ENCODE measurements at places on chromosomes 16 and 17. TPM values are rescaled to one million over a fixed set of nuclear protein-coding genes. Genes with fewer than 3 reads are reported as not detected.

Gene BMERB1
- 1.1 TPM for total RNA-seq

Gene PIK3R5
- not detected for total RNA-seq

Gene ABCC12
- not detected for total RNA-seq

Gene KRT31
- not detected for total RNA-seq

- DNase-seq: no peak
Measured at GRCh38 chr16:54123766-54124165, 162.8 kb downstream of the IRX3 start.

DNA sequence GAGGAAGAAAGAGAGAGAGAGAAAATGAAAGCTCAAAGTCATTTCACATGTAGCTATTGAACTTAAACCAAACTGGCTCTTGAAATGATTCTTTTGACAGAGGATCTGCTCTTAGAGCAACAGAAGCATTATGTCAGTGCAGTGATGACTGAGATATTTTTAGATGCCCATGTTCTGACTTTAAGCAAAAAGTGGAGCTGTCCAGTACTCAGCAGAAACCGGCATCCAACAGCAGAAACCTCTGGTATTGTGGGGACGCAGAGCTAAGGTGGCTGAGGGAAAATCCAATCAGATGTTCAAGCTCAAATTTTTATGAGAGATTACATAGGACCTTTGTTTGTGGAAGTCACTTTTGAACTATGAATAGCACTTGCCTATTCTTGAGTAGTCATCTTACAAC lies 69.8 kb upstream of the ANKFN1 start:
- no peak for DNase-seq

DNA sequence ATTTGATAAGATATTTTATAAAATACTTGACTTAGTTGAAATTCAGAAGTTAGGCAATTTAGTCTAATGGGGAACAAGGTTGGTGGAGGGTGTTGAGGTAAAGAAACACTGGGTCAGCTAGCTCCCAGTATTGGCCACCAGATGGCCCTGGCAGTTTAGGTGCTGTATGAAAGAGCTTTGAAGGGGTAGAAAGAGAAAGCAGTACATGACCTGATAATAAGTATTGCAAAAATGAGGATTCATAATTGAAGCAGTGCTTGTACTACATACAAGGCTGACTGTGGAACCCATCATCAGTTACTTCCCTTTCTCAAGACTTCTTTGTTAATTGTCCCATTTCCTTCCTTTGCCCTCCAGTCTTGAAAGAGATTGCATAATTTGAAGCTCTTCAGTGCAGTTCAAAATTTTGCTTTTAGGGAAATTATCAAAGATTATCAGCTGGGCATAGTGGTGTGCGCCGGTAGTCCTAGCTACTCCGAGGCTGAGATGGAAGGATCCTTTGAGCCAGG lies 29.4 kb downstream of the TANC2 start:
- peak; percentile 54 for DNase-seq

- no peak for DNase-seq
Measured at GRCh38 chr17:20267459-20267842, 199.9 kb downstream of the LGALS9B start.

DNA sequence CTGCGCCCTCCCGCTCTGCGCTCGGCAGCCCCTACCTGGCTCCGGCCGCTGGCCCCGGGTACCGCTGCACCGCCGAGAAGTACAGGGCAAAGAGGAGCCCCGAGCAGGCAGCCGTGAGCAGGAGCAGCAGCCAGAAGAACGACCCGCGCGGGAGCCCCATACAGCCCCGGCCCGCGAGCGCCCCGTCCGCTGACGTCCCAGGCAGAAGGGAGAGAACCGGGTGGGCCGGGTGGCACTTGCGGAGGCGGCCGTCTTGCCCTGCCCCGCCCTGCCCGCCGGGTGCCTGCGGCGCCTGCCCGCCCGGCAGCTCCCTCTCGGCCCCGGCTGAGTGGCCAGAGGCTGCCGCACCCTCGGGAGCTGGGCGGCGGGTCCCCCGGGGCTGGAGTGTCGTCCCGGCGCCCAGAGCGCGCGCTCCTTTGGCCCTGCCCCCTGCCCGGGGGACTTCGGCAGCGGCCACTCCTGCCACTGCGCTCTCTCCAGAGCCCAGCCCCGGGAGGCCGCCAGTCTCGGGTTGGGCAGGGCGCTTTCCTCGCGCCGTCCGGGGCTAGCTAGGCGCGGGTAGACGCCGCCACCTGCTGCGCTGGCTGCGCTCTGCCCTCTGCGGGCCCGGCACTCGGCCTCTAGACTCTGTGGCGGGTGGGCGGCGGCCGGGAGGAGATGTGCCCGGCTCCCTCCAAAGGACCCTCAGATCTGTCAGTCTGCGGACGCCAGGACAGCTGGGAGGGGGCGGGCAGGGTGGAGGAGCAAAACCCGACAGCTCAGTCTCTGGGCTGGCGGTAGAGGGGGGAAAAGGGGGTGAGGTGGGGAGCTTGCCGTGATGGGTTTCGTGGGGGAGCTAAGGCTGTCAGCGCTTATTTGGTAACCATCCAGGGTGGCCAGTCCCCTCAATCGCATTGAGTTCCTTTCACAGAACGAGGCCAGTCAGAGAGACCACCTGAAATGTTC lies at the start of gene ST6GALNAC2:
ST6GALNAC2 (minus strand) TSS at position 212 of the 945 bp plus-strand sequence; CDS start at position 160, 52 bp downstream.
- DNase-seq: peak; percentile 75

DNA sequence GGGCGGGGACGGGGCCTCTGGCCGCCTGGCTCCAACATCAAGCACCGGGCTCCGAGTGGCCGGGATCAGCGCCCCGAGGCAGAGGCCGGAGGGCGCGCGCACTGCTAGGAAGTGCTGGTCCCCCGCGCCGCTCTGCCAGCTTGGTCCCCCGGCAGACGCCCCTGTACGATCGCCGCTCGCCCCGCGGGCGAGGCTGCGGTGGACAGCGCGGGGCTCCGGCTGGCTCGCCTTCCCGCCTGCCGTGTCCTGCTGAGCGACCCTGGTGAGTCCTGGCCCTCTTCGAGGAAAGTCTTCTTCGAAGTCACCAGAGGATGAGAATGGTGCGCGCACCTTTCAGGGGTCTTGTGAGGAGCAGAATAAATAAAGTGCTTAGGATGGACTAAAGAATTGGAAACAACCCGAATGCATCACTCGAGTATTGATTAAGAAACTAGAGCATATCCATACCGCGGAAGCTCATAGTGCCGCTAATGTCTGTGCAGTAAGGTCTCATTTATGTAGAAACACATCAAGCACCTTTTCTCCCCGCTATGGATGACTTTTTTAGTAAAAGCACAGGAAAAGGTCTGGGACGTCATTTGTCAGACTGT lies 392 bp downstream of the ZNF213 start:
- no peak for DNase-seq

- DNase-seq: peak; percentile 58
Measured at GRCh38 chr17:36124879-36125824, 21.5 kb downstream of the CCL4 start.

GRCh38 chr16:56478281-56479049 lies 27.1 kb downstream of the OGFOD1 start:
- DNase-seq: no peak

DNA sequence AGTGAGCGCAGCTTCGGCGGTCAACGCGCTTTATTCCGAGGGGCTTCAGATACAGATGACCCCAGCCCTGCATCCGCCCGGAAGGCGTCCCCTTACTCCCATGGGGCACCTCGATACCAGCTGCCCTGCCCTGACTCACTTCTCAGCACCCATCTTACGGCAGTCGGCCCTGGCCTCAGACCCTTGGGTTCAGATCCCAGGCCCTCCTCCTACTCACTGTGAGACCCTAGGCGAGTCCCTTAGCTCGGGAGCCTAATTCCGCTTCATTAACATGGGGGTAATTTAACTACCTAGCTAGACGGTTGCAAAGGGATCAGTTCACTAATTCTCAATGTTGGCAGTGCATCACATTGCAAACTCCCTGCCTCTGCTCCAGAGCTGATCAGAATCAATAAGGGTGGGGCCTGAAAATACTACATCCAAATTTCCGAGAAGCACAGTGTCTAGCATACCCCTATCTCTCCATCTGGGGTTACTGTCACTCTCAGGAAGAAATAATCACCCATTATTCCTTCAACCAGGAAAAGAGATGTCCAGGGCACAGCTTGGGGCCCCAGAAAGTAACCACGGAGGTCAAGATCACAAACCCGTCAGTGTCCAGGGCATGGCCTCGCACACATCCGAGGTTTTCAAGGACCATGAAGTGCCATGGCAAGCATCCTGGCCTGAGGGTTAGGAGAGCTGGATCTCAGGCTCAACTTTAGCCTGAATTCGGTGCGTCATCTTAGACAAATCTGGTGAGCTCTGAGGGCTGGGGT lies 415 bp upstream of the FLOT2 start:
- no peak for DNase-seq

GRCh38 chr17:33858682-33859081 lies 396.4 kb upstream of the CCL2 start:
- DNase-seq: no peak

- DNase-seq: no peak
Measured at GRCh38 chr17:15051933-15052332, 213.2 kb downstream of the PMP22 start.

DNA sequence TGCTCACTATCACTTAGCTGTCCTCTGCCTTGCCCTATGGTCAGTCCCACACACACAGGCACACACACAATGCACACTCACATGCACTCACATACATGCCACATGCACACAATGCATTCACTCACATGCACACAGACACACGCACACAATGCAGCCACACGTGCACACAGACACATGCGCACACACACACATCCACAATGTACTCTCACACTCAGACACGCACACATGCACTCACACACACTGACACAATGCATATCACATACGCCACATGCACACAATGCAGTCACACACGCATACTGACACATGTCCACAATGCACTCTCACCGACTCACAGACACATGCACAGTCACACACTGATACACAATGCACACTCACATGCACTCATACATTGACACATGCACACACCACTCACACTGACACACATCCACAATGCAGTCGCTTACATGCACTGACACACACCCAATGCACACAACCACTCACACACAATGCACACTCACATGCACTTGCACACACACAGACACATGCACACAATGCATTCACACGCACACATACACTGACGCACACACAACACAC lies 99.7 kb downstream of the ENGASE start:
- no peak for DNase-seq

GRCh38 chr16:11501632-11502031 lies 85.1 kb downstream of the LITAF start:
- DNase-seq: no peak

GRCh38 chr17:82006468-82007227 lies 16.0 kb downstream of the CENPX start:
- DNase-seq: no peak

DNA sequence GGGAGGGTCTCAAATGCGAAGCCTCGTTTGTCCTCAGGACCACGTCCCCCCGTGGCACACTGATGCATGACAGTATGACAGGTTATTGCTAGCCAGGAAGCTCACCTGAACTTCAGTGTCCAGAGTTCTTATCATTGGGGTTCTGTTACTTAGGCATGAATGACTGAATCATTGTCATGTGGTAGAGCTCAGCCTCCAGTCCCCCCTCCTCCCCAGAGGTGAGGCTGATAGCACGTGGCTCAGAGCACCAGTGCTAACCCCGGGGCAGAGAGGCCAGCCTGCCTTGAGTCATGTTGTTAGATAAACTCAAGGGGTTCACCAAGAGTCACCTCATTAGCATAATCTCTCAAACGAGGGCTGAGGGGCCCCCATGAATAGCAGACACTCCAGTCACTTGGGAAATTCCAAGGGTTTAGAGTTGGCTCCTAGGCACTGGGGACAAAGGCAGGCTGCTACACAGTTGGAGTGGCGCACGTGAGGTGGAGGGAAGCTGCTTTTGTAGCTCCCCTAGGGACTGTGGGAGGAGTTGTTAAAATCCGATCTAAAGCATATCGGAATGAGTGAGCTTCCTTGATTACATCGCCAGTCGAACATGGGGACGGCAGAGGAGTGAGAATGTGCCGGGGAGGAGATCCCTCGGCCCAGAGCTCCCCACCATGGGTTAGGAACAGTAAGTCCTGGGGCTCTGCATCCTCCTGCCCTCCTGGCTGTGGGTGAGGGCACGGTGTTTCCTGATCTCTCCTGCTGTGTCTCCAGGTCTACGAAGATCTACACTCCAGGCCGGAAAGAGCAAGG lies 18.2 kb downstream of the DHX38 start:
- no peak for DNase-seq

- no peak for DNase-seq
Measured at GRCh38 chr17:49574945-49575678, 559 bp upstream of the NXPH3 start.

DNA sequence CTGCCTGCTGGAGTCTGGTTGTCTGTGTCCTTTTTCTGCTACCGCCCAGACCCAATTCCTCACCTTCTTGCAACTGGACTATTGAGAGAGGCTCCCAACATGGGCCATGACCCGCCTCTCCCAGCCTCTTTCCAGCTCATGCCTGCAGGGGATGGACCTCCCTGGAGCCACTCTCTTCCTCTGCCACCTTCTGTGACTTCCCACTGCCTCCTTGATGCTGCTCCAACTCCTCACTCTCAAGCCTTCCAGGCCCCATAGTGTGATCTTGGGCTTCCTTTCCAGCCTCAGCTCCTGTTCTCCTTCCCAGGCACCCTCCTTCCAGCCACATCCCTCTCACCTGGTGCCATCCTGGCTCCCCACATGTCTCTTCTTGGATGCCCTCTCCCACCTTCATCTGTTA lies 11.1 kb downstream of the ZNF768 start:
- no peak for DNase-seq

DNA sequence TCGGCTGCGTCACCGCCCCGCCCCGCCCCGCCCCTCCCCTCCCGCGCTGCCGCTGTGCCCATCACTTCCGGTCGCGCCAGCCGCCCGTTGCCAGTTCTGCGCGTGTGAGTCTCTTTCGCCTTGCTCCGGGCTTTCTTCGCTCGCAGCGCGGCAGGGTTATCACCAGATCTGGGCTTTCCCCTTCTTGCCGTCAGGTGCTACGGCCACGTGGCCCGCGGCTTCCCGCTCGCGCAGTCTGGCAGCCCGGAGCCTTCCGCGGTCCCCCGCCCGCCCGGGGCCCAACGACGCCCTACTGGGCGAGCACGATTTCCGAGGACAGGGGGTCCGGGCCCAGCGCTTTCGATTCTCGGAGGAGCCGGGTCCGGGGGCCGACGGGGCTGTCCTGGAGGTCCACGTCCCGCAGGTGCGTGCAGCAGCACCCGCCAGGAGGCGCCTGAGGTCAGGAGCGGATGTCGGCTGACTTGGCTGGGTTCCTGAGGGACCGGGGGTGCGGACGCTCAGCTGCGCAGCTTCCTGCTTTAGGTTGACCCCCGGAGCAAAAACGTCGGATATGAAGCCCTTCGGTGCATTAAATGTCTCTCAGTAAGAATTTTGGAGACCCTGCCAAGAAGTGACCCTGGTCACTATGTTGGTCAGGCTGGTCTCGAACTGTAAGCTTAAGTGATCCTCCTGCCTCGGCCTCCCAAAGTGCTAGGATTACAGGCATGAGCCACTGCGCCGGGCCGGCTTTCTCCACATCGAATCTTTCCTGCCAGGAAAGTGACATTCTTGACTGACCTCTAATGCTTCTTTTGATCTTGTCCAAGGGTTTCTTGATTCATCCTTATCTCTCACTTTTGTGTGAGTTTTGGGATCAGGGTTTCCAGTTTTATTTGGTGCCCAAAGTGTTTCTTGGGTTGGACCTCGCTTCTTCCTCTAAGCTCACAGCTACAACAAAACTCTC lies at the start of gene METTL23:
METTL23 (plus strand) TSS at position 64 of the 943 bp plus-strand sequence. CDS start 2,872 bp downstream, outside the sequence.
- DNase-seq: peak; percentile 76

- no peak for DNase-seq
Measured at GRCh38 chr17:21204935-21205334, 9.0 kb downstream of the TMEM11 start.

- no peak for DNase-seq
Measured at GRCh38 chr17:17541640-17542001, 45.4 kb upstream of the RASD1 start.
